Peyer's patch (tissue), 4 donors: ENCODE measurements at places on chromosomes 4 and X.

GRCh38 chr4:5970381-5971077 lies 47.7 kb downstream of the C4orf50 start:
- DNase-seq: no peak

- DNase-seq: no peak
Observed at GRCh38 chr4:17523662-17524061, 8.7 kb downstream of the CLRN2 start.

DNA sequence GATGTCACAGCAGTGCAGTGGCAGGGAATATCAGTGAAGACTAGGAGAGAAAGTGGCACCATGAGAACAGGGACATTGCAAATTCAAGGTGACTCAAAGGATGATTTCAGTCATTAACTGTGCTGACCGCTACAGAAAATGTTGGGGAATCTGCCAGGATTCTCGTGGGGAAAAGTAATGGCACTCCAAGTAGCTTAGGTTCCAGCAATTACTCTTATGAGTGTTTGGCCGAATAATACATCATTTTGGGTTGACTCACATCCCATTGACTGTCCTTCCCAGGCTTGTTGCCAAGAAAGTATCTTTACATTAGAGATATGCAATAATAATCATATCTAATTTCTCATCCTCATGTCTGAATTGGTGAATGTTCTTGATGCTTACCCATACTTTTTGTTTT lies 1411.1 kb upstream of the PCDH7 start:
- DNase-seq: no peak

- DNase-seq: no peak
Observed at GRCh38 chr4:57287687-57288604, 177.8 kb upstream of the IGFBP7 start.

DNA sequence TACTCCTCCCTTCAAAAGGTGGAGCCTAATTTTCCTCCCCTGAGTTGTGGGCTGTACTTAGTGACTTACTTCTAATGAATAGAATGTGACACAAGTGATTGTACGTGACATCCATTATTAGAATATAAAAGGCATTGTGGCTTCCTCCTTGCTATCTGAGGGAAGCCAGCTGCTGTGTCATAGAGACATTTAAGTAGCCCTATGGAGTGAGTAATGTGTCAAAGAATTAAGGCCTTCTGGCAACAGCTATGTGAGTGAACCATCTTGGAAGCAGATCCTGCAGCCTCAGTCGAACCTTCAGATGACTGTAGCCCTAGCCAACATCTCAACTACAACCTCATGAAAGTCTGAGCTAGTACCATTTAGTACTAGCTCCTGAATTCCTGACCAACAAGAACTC lies 76.1 kb downstream of the BCOR start:
- DNase-seq: no peak

DNA sequence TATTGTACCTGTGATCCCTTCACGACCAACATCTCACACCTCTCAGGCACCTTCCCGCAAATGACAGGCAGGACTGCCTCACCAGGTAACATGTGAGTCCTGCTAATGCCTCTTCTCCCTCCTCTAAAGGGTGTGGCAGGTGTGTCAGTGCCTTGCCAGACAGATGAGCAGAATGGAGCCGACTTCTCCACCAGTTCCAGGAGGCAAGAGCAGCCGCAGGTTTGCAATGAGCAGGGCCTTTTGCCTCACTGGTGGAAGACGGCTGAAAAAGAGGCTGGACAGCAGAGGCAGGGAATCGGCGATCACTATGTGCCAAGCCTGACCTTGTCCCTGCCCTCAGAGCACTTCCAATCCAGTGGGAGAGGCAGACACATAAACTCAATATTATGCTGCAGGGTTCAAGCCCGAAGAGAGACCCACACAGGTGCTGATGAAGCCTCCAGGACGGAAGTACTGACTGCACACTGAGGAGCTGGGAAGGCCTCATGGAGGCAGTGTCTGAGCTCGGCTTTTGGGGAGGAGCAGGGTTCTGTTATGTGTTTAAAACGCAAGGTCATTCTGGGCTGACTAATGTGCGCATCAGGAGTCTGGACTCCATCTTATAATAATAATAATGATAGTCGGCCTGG lies 57.9 kb downstream of the C4orf50 start:
- peak; percentile 10 for DNase-seq

DNA sequence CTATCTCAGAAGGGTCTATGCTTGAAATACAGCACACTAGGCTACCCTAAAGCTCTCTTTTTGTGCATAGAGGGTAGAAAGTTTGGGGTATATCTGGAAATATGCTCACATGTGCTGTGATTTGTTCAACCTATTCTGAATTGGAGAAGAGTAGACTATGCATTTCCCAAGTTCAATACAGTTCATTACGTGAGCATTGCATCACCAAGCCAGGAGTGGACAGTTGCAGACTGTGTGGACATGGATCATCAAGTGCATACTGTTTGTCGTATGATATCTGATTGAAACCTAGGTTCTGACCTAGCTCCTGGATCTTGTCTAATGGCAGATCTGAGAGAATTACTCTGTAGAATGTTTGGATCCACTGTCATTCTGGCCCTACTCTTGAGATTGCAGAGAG lies 161.1 kb downstream of the FRAS1 start:
- DNase-seq: no peak

DNA sequence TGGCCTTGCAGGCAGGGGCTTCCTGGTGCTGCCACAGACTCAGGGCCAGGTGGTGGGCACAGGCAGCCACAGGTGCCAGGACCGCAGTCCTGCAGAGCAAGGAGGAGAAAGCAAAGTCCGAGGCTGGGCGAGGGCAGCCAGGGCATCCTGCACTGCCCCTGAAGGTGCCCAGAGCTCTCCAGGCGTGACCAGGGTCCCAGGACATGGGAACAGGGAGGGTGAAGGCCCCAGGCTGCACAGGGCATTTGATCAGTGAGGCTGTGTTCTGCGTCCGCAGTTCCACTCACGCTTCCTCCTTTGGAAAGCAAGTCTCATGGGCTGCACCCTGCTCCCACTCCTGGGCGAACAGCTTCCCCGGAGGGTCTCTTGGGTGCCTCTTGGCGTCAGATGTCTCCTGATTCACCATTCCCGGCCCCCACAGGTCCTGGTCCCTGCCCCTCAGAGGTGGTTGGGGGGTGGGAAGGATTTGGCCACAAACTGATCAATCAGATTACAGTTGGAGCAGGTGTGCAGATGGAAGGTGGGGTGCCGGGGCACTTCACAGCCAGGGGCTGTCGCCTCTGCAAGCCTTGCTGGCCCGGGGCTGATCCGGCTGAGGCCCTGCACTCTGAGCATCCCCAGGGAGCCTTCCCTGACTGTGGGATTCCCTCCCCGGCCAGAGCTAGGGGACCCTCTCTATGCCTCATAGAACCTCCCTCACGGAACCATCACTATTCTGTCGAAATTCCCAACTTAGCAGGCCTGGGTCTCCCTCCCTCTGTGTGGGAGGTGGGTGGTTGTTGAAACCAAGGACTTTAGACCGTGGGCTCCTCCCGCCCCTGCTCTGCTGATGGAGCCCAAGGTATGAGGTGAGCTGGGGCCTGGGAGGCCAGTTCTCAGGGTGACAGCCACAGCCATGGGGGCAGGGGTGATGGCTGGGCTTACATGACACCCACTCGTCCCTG lies 3.3 kb downstream of the SH3TC1 start:
- DNase-seq: no peak

DNA sequence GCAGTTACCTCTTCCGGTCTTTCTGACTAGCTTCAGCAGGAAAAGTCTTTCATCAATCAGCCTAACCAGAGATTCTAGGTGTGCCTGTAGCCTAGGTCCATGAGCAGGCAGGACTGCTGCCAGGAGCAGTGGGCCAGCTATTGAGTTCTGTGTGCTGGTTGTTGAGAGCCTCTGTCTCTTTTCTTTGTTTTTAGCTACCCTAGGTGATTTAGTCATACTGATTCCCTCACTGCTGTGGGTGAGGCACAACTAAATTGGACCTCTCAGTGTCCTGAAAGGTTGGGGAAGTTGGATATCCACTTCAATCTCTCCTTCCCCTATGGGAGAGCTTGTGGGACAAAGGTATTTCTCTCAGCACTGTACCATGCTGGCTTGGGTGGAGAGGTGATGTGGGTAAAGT lies 354.9 kb downstream of the GPAT3 start:
- DNase-seq: no peak

- DNase-seq: no peak
Observed at GRCh38 chrX:3715921-3716320, 2.5 kb upstream of the PRKX start.

- DNase-seq: no peak
Observed at GRCh38 chr4:58587856-58588255, 1477.7 kb upstream of the IGFBP7 start.

DNA sequence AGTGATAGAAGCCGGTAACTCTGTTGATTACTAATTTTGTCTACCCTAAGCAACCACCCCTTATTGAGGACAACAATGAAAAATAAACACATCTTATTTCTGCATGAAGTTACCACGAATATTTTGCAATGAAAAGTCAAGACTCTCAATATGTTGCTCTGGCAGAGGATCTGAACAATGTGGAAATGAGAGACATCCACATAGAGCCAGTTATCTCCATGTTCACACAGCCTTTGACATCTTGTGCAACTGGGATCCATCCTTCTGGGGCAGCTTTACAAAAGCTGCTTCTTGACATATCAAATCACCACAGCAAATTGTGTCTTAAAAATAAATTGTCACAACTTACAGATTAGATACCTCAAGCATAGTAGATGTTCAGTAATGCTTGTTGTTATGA lies 10.2 kb downstream of the EDNRA start:
- no peak for DNase-seq

GRCh38 chrX:3461397-3462165 lies 115.1 kb upstream of the MXRA5 start:
- DNase-seq: no peak

GRCh38 chr4:188941524-188942119 lies 802.4 kb downstream of the TRIML1 start:
- DNase-seq: no peak

DNA sequence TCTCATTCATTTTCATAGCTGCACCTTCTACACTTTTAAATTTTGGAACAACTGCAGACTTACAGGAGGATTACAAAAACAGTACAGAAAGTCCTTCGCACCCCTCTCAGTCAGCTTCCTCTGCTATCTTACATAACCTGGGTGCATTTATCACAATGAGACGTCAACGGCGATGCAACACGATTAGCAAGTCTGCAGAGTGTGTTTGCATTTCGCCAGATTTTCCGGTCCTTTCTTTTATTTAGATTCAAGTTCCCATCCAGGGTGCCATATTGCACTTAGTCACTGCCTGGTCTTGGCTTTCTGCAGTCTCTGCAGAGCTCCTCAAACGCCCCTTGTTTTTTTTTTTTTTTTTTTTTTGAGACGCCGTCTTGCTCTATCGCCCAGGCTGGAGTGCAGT lies 85.9 kb downstream of the ASMT start:
- DNase-seq: no peak

- DNase-seq: no peak
Observed at GRCh38 chrX:118261151-118261550, 84.8 kb upstream of the WDR44 start.

GRCh38 chr4:723751-724530 lies 18.3 kb downstream of the PCGF3 start:
- DNase-seq: no peak

GRCh38 chr4:6114181-6114580 lies 86.2 kb downstream of the JAKMIP1 start:
- no peak for DNase-seq

GRCh38 chr4:94339779-94340178 lies 2.9 kb downstream of the HPGDS start:
- no peak for DNase-seq

- no peak for DNase-seq
Observed at GRCh38 chrX:64536736-64537135, 141.5 kb upstream of the MTMR8 start.

DNA sequence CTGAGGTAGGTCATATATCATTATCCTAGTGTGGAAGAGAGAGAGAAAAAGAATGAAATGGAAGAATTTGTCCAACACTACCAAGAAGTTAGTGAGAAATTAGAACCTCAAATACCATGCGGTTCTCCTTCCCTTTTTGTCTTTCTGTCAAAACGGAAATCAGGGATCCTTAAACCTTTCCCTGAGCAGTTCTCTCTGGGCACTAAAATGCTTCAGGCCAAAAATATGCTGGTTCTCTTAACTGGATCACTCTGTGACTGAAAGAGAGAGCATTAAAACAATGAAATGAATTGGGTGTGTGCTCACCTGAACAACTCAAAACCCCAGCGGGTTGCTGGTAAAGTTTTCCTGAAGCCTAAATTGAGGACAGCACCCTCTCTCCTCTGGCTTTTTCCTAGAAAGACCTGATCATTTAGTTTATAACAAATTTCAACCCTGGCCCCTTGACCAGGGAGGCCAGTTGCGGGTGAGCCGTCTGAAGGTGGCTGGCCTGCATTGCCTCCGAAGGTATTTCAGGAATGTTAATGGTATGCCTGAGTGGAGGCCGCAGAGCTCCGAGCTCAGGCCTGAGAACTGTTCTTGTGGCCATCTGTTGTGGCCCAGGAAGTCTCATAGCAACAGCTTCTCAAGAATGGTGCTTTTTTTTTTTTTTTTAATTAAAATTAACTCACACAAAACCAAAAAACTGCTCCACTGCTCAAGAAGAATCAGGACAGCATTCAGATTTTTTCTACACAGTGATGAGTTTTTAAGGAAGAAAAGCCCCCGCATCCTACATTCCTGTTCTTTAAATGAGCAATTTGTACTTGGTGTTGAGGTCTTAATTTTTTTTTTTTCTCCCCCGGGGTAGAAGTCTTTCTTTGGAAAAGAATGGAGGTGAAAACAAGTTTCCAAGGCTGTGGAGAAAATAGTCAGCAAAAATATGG lies 155.1 kb downstream of the SHROOM3 start:
- DNase-seq: peak; percentile 60

- DNase-seq: no peak
Observed at GRCh38 chrX:107982356-107982755, at the start of gene TEX13B. Gene TEX13B (minus strand): TSS chrX:107982370. CDS start chrX:107982127, 243 bp downstream.

- DNase-seq: no peak
Observed at GRCh38 chrX:24682739-24683432, 10.8 kb upstream of the POLA1 start.

GRCh38 chrX:9362363-9362928 lies 102.4 kb upstream of the TBL1X start:
- no peak for DNase-seq

DNA sequence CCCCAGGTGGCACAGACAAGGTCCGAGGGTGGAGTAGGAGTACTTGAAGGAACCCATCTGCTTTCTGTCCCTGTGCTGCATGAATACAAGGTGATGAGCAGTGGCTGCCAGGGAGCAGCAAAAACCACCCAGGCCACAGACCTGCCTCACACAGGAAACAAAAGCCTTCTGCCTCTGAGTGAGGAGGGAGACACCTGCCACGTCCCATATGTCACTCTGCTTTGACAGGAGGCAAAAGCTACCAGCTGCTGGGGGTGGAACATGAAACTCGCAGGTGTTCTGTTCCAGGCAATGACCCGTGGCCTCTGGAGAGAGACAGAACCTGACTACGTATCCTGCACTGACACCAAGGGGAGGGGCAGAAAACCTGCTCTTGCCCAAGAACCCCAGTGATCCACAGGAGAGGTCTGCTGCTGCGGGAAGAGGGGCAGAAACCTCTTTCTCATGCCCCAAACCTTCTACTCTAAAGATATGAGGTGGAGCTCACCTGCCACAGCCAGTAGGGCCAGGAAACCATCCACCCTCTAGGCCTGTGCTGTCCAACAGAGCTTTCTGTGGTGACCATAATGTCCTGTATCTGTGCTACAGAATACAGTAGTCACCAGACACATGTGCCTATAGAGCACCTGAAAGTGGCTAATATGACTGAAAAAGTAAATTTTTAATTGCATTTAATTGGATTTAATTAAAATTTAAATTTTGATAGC lies 172.9 kb downstream of the PRDM5 start:
- DNase-seq: peak; percentile 58

- no peak for DNase-seq
Observed at GRCh38 chrX:11765449-11765848, 7.4 kb downstream of the MSL3 start.

GRCh38 chrX:11678158-11678557 lies 12.4 kb upstream of the ARHGAP6 start:
- no peak for DNase-seq

- no peak for DNase-seq
Observed at GRCh38 chr4:38008571-38009021, 48.4 kb downstream of the PTTG2 start.
